ENCODE measurements at places on chromosomes 2 and 18.

- DNase-seq, result no peak
Observed at GRCh38 chr2:172332507-172332906, 94.9 kb upstream of the ITGA6 start.

DNA sequence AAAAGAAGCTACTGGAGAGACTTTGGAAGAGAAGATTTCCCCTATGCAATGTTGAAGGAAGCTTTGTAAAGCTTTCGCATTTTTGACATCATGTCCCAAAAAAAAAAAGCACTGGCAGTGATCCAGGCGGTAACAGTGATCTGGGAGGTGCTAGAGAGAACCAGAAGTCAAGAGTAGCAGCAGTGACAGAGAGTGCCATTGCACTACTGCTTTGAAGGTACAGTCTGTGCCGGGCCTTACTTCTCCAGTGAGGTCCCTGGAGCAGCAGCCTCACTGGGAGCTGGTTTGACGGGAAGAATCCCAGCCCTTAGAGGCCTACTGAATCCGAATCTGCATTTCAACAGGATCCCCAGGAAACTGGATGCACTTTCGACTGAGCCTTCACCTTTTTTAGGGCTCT, 50.9 kb upstream of the ATL2 start:
- DNase-seq, result no peak

- DNase-seq, result no peak
Observed at GRCh38 chr2:195619590-195619989, 37.4 kb upstream of the SLC39A10 start.

DNA sequence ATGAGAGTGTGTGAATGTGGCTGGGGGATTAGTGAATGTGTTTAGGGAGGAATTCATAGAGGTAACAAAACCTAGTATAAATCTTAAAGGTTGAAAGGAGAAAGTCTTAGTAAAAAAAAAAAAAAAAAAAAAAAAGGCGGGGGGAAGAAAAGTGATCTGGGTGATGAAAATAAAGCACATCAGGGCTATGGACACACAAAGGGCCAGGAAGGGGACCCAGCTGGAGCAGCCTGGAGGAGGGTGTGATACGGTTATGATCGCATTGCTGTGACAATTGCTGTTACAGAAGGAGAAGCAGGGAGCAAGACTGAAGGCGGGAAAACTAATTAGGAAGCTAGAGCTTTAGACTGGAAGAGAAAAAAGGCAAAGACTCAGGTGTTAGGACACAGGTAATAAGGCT, 85.4 kb downstream of the DLGAP1 start:
- no peak for DNase-seq

DNA sequence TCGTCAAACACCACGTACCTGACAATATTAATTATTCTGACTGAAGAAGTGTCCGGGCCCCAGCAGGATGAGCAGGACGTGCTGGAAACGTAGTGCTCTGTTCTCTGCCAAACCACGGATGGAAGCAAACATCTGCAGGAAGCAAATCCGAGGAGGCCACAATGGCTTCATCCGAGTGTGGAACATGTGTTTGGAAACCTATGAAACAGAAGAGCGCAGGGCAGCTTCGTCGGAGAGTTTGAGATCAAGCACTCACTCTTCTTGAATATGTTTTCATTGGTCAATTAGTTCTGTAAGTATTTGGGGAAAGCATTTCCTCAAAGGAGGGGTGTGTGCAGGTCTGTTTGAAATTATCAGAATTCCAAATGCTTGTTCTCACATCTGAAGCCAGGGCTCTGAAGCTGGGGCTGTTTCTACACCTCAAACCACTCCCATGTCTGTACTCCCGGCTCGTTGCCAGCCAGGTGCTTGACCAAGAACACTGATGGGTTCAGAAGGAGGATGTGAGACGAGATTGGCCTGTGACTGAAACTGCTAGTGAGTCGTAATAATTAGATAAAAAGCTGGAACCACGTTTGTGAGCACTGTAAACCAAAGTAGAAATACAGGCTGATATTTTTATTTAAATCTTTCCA, 356.6 kb upstream of the SALL3 start:
- DNase-seq, result no peak

DNA sequence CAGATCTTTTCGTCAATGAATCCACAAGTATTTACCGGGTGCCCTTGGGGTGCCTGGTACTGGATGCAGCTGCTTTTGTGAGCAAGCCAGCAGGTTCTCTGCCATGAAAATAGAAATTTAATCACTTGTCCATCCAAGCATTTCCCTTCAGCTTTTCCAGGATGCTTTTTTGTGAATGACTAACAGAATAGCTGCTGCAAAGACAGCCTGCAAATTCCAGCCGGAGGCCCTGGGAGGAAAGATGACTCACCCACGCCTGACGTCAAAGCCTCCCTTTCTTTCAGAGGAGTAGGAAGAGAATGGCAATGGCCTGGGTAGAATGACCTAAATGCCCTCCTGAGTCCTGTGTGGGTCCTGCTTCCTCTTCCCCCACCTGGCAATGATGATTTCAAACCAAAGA, 111.9 kb downstream of the AP1S3 start:
- DNase-seq, result no peak

- no peak for DNase-seq
Observed at GRCh38 chr18:64183665-64184064, 34.8 kb upstream of the LINC00305 start.

DNA sequence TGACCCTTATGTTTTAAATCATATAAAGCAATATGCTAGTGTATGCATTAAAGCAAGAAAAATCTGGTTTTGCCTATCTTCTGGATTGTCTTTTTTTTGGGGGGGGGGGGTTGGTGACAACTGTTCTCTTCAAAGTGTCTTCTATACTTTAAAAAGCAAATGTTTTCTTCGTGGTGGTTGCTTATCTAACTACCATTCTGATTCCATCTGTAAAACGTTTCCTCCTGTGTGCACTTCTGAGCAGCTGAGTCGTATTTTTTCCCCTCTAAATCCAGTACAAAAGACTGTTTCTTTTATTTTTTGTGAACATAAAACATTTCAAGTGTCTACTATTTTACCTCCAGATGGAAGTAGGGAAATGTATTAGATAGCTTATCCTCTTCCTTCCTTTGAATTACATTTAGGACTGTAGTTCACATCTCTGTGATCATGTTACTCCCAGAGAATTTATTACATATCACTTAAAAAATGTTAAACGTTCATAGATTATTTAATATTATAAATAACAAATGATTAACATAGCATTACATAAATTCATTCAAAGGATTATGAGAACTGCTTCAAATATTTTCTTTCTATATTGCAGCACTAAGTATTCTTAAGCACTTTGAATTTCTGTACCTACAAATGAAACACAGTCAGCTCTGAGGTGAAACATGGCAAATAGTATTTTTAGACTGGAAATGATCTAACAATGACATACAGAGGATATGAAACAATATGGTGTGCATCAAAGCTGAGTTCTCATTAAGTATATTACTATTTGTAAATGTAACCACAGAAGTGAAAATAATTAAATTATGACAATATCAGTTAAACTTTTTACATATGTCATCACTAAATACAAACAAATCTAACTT, 56.4 kb downstream of the SCN3A start:
- DNase-seq, result no peak

GRCh38 chr2:241096979-241097378, 5.1 kb downstream of the MTERF4 start:
- DNase-seq, result no peak

DNA sequence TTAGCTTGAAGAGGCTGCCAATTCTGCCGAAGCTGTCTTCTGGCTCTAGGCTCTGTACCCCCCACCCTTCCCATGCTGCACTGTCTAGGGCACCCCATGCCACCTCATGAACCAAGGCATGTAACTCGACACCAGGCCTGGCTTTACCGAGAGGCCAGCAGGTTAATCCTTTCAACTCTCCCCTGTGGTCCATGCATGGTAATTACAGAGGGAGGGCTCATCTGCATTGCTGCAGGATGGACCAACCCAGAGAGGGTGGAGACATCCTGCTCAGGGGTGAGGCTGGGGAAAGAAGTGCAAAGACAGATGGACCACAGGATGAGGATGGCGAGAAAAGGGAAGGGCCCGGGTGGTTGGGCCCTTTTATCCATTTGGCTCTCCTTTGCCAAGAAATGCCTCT, 65.8 kb downstream of the KCTD1 start:
- no peak for DNase-seq

GRCh38 chr2:135650721-135651120, 90.9 kb upstream of the UBXN4 start:
- DNase-seq, result no peak

GRCh38 chr2:222707689-222708273, 36.3 kb downstream of the MOGAT1 start:
- no peak for DNase-seq

- no peak for DNase-seq
Observed at GRCh38 chr18:48993586-48993985, 42.8 kb upstream of the SMAD7 start.

DNA sequence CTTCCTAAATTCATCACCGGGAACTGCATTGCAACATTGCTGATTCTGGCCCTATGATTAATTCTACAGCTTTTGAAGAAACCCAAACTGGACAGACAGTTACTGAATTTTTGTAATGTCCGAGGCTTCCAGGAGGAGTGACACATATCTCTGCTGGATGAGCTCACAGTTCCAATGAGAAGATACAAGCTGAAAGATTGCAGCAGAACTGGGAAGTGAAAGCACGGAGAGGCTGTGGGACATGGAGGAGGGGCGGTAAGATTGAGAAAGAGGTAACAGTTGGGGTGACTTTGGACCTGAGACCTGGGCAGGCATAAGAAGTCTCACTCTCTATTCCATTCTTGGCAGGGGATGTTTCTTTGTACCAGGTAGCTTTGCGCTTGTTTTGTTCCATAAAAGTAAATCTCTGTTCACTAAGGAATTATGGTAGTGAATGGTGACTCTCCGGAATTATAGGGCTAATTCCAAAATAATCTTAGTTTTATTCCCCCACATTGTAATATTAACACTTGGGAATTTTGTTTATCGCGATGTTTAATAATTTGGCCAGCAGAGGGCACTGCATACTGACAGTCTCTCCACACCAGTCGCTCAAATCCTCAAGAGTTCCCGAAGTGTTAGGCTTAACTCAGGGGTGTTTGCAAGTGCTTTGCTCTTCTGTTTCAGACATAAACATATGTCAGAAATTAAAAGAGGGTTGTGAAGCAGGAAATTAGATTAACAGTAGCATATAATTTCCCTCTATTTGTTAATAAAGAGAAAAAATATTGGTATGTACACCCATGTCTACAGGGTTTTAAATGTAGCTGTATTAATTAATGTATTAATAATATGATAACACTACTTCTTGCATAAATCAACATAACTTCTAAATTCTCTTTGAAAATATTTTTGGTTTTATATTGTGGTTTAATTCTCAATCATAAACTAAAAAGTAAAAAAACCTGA, 201.4 kb downstream of the SOCS6 start:
- no peak for DNase-seq

- DNase-seq, result no peak
Observed at GRCh38 chr2:60364491-60364890, 189.0 kb downstream of the BCL11A start.

GRCh38 chr18:410047-410455, 90.5 kb downstream of the COLEC12 start:
- DNase-seq, result no peak

DNA sequence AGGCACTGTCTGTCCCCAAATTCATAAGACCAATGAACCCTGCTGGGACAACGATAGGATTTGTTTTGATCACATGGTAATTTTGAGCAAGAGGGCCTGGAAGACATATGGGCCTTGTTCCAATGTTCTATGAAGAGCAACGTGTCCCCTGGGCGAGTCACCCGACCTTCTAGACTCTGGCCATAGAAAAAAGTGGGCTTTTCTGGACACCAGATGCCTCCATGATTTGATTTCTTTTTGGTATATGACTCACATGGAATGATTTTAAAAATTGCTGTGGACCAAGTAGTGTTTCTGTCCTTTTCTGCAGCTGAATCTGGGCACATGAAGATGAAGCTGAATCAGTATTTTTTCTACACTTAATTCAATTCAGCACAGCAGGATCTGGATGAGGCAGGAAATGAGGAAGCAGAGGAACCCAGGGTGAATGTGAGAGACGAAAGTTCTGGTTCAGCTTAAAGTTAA, 104.9 kb downstream of the CDC42EP3 start:
- no peak for DNase-seq

- no peak for DNase-seq
Observed at GRCh38 chr2:14185906-14186305, 446.6 kb upstream of the LRATD1 start.

GRCh38 chr2:215461836-215462532, 26.1 kb upstream of the FN1 start:
- no peak for DNase-seq

DNA sequence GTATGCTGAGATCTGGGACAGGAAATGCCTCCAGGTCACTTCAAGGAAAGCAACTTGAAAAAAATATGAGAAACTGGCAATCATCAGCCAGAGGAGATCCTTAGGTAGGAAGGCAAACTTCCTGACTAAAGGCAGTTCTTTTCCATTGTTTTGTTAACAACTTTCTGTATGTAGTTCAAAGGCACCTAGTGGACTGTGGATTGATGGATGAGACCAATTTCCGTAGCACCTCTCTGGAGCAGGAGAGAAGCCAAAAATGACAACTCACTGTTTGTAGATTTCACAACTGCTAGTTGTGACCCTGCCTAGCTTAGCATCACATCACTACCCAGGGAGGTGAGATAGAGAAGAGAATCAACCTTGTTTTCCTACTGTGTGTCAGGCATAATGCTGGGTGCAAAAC, 21.8 kb upstream of the NOSTRIN start:
- DNase-seq, result no peak

DNA sequence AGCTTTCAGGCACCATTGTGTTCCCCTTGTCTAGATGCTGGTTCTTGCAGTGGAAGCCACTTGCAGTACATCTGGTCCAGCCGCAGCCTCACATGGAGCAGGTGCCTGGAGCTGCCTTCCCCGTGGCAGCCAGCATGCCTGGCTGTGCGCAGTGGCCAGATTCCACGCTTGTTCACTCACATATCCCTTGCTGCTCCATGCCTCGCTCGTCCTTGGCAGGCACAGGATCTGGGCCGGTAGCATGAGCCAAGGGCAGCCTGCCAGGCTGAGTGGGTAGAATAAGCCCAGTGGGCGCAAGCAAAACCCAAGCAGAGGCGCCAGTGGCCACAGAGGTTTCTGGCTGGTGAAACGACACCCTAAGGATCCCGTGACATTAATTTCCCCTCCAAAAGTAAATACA, 20.6 kb downstream of the TMX3 start:
- no peak for DNase-seq

- no peak for DNase-seq
Observed at GRCh38 chr18:48817021-48817461, 133.7 kb downstream of the SMAD7 start.

Measured in stimulated activated CD8-positive, alpha-beta memory T cell treated with anti-CD3 and anti-CD28 coated beads, Interleukin-15, amount 100 ng/mL, for 24 hours (primary cell).